ENCODE measurements at places on chromosomes 5 and 9.

- DNase-seq = no peak
- peaks cover 9% of the 10 kb centered on the region for H3K4me1 ChIP-seq
- no peaks in the 10 kb centered on the region for H3K27me3 ChIP-seq
- H3K27ac ChIP-seq = no peak overlapping the region
- no peak overlapping the region for H3K4me3 ChIP-seq
- no peaks in the 10 kb centered on the region for H3K36me3 ChIP-seq
Observed at GRCh38 chr9:127130661-127131538, 8.5 kb upstream of the ANGPTL2 start.

GRCh38 chr5:72378639-72379289, 58.6 kb downstream of the PTCD2 start:
- H3K36me3 ChIP-seq = no peaks in the 10 kb centered on the region
- no peaks in the 10 kb centered on the region for H3K27me3 ChIP-seq
- H3K27ac ChIP-seq = no peak overlapping the region
- peaks cover 27% of the 10 kb centered on the region for H3K4me1 ChIP-seq

GRCh38 chr9:117665601-117666385, 38.4 kb upstream of the TLR4 start:
- H3K27ac ChIP-seq = no peak overlapping the region
- peaks cover 13% of the 10 kb centered on the region for H3K27me3 ChIP-seq
- DNase-seq = no peak
- H3K4me1 ChIP-seq = no peaks in the 10 kb centered on the region

DNA sequence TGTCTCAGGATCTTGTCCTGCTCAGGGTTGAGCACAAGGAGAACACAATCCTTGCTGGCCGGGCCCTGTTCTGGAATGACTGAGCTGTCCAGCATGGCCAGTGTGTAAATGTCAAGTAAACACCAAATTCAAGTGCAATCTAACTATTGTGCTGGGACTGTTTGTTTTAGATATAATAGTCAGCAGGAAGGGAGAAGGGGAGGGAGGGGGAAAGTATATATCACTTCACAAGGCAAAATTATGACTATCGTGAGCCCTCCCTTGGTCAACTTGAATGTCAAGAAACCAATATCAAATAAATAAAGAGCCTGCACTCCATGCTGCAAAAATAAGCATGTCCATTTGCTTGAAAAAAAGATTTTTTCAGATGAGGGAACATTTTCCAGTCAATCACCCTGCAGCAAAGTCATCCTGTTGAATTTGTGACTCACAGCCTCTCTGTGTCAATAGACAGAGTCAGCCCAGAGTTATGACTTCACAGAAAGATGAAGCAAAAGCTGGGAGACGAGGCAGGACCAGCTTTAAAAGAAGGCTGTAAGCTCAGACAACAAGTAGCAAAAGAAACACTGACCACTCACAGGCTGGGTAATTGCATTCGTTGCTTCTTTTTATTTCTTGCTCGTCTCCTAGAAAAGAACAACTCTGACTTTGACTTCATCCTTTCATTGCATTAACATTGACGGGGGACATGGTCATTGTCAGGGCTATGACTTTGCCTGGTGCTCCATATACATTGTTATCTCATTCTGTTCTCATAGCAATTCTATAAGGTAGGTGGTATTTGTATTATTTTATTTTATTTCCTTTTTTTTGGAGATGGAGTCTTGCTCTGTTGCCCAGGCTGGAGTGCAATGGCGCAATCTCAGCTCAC, 15.3 kb upstream of the KLF4 start:
- H3K27ac ChIP-seq = no peak overlapping the region
- H3K4me1 ChIP-seq = peaks cover 2% of the 10 kb centered on the region
- no peak overlapping the region for H3K4me3 ChIP-seq
- DNase-seq = no peak
- H3K27me3 ChIP-seq = peaks cover under 1% of the 10 kb centered on the region
- H3K36me3 ChIP-seq = no peaks in the 10 kb centered on the region

DNA sequence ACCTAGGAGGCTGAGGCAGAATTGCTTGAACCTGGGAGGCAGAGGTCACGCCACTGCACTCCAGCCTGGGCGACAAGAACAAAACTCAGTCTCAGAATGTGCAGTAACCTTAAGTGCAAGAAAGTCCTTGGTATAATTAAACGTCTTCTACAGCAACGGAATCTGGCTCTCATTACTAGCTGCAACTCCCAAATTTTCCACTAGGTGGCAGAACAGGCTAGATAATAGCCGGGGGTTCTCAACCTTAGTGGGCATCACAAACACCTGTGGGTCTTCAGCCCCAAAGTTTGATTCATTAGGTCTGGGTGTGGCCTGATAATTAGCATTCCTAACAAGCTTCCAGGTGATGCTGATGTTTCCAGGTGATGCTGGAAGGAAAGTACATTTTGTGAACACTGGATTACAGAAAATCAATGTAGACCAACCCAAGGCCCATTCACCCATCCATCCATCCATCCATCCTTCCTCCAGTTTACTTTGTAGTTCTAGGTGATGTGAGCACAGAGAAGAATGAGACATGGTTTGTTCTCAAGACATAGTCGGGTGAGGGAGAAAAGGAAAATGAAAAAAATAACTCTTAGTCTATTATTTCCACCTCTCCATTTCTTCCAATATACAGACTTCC, 37.3 kb downstream of the FBXW2 start:
- H3K4me1 ChIP-seq = peaks cover 18% of the 10 kb centered on the region
- no peak overlapping the region for H3K4me3 ChIP-seq
- H3K27ac ChIP-seq = peak overlapping the region; percentile 89
- H3K27me3 ChIP-seq = no peaks in the 10 kb centered on the region
- H3K36me3 ChIP-seq = no peaks in the 10 kb centered on the region

DNA sequence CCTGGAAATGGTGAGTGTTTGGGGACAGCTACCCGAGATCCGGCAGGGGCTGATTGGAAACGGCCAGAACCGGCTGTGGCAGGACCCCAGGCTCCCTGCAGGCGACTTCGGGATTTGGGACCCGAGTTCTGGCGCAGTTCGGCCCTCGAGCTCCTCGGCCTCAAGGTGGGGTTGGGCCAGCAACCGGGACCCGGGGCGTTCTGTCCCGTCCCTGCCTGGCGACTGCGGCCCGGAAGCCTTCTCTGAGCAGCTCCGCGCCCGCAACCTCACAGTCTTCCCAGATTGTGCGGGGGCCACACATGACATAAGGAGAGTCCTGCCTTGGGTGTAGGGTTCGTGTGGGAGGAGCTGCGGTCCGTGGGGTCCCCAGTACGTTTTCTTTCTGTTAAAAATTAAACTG, 23.2 kb upstream of the NEURL1B start:
- peaks cover 10% of the 10 kb centered on the region for H3K4me1 ChIP-seq
- H3K36me3 ChIP-seq = peaks cover 4% of the 10 kb centered on the region
- no peak overlapping the region for H3K4me3 ChIP-seq
- DNase-seq = no peak
- H3K27ac ChIP-seq = no peak overlapping the region

DNA sequence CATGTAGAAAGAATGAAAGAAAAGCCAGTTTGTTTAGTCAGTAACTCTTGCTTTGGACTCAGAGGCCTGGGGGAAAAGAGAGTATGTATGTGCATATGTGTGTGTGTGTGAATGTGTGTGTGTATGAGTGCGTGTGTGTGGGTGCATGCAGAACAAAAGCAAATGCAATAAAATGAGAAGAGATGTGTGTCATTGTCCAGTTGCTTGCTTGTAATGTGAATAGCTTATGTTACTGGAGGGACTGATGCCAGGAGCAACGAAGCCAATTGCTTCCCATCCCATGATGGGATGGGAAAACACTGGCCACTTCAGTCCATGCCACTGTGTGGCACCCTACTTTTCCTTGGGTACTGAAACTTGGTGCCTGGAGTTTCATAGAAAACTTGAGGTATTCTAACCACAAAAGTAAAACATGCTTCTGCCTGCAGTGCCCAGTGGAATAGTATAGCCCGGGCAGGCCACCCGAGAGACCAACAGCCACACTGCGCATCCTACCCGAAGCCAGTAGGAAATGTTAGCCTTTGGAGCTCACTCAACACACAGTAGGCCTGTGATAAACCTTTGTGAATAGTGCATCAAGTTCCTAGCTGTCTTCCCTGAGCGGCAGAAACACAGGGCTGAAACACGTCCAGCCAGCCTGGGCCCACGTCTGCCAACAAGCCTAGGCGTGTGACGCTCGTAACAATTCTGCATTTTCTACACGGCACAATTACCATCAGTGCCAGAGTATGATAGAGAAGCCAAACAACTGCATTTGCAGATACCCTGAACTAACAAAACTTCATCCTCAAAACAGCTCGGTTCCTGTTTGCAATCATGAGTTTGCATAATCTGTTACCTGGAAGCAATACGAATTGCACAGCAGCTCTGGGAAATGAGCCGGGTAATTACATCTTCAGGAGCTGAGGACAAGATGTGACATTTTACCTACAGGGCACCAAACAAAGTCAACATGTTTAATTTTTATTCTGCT, 198.1 kb downstream of the SYK start:
- H3K4me3 ChIP-seq = no peak overlapping the region
- DNase-seq = no peak
- no peak overlapping the region for H3K27ac ChIP-seq

DNA sequence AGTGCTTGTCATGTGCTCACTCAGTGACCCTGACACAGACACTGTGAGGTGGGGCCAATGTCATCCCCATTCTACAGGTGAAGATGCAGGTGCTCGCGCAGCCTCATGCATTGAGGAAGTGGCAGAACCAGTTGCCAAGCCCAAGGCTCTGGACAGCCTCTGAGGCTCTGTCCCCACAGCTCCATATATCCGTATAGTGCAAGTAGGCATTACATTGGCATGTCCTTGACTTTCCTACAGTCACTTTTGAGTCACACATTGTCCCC, 58.8 kb upstream of the ANGPTL2 start:
- no peaks in the 10 kb centered on the region for H3K36me3 ChIP-seq
- no peak overlapping the region for H3K27ac ChIP-seq
- no peak overlapping the region for H3K4me3 ChIP-seq
- H3K27me3 ChIP-seq = no peaks in the 10 kb centered on the region
- DNase-seq = no peak

DNA sequence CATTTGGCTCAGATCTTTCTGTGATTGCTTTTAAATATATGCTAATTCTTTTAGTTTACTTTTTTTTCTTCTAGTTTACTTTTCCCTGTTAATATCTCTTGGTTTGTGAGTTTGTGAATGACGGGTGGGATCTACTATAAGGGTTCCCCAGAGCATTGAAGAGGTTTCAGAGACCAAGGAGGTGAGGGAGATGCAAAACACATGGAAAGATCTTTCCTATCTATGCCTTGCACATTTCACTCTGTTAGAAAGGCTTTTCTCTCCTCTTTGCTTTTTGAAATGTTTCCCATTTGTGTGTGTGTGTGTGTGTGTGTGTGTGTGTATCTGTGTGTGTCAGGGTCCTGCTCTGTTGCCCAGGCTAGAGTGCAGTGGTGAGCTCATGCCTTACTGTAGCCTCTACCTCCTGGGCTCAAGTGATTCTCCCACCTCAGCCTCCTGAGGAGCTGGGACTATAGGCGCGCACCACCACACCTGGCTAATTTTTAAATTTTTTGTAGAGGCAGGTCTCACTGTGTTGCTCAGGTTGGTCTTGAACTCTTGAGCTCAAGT, 50.7 kb downstream of the CNTLN start:
- DNase-seq = no peak
- H3K27ac ChIP-seq = no peak overlapping the region
- H3K4me3 ChIP-seq = no peak overlapping the region
- peaks cover 2% of the 10 kb centered on the region for H3K4me1 ChIP-seq
- H3K36me3 ChIP-seq = no peaks in the 10 kb centered on the region

GRCh38 chr5:124660229-124661093, 86.0 kb downstream of the ZNF608 start:
- DNase-seq = no peak
- H3K36me3 ChIP-seq = no peaks in the 10 kb centered on the region
- H3K27me3 ChIP-seq = no peaks in the 10 kb centered on the region
- peaks cover 73% of the 10 kb centered on the region for H3K4me1 ChIP-seq
- H3K4me3 ChIP-seq = no peak overlapping the region

GRCh38 chr5:56142233-56142613, 90.9 kb downstream of the ANKRD55 start:
- no peaks in the 10 kb centered on the region for H3K27me3 ChIP-seq
- no peak overlapping the region for H3K27ac ChIP-seq
- no peak for DNase-seq
- peaks cover 10% of the 10 kb centered on the region for H3K4me1 ChIP-seq
- no peaks in the 10 kb centered on the region for H3K36me3 ChIP-seq

DNA sequence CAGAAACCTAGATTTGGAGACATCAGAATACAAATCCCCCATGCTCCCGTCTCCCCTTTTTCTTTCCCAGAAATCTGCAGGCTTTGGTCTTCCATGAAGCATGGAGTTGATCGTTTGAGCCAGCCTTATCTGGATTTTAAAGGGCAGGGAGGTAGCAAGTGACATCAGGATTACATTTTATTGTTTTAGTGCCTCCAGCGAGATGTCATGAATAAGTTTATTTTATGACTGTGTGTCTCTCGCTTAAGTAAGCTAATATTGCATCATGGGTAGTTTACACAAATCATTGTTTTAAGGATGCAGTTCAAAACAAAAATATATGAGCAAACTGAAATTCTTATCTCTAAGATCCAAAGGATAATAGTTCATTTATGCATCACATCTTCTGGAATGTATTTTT, 50.7 kb upstream of the TNFSF8 start:
- no peaks in the 10 kb centered on the region for H3K4me1 ChIP-seq
- DNase-seq = no peak
- no peak overlapping the region for H3K4me3 ChIP-seq
- no peaks in the 10 kb centered on the region for H3K27me3 ChIP-seq
